D721Med (cell line): ENCODE measurements at places on chromosomes 7 and 10.
A peak's percentile ranks its signal among the peaks of the same experiment; 100 is the strongest.

DNA sequence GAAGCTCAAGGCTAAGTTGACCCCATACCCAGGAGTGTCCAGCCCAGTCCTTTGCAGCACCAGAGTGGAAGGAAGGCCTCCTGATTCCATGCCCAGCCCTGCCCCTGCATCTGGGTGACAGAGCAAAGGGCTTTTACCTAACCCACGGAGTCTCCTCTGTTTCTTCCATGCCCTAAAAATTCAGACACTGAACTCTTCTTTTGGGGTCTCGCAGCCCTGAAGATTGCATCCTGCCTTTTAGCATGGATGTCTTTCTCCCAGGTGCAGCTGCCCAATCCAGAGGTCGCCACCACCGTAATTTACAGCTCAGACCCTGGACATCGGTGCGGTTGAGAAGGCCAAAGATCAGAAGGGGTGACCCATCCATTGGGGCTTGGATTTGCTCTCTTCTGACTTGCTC, 50.8 kb downstream of the CXCL12 start:
- no peak for DNase-seq

DNA sequence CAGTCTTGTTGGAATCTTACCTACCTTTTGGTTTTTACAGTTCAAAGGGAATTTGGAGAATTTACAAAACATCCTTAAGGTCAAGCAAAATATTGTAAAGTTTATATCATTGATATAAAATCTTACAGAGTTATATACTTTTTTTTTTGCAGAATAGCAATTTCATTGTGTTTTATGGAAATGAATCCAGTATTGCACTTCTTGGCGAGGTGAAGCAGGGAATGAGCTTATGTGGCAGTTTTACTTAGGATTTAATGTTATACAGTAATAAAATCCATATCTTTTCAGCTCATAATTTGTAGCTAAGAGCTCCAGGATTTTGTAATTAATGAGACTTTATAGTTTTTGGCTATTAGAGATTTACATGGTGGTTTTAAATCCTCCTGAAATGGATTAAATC, 5.0 kb downstream of the PRKAR2B start:
- DNase-seq, result no peak

- DNase-seq, result no peak
Observed at GRCh38 chr10:37992083-37992482, 15.6 kb upstream of the ZNF25 start.

GRCh38 chr10:82378146-82378545, 503.2 kb downstream of the NRG3 start:
- DNase-seq, result no peak

- DNase-seq, result peak; percentile 22
Observed at GRCh38 chr10:32347363-32348022, 535 bp upstream of the EPC1 start.

- DNase-seq, result no peak
Observed at GRCh38 chr7:117112640-117113039, 159.3 kb downstream of the ST7 start.

DNA sequence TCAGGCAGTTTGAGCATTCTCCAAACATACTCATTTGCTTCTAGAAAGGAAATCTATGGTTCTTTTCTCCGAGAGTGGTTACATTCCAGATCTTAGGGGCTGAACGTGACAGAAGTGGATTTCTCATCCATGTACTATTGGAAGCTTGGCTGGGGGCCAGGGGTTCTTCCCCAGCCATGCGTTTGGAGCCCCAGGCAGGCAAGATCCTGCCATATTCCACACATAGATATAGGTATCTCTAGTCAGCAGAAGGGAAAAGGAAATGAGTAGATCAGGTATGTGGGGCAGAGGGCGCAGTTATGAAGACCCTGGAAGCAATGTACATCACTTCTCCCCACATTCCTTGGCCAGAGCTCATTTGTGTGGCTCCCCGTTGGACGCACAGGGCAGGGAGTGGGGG, 299.8 kb downstream of the CCDC3 start:
- no peak for DNase-seq

- no peak for DNase-seq
Observed at GRCh38 chr7:6159524-6160031, 112.8 kb downstream of the CYTH3 start.

- DNase-seq, result no peak
Observed at GRCh38 chr7:127527561-127527960, 57.8 kb downstream of the GCC1 start.

DNA sequence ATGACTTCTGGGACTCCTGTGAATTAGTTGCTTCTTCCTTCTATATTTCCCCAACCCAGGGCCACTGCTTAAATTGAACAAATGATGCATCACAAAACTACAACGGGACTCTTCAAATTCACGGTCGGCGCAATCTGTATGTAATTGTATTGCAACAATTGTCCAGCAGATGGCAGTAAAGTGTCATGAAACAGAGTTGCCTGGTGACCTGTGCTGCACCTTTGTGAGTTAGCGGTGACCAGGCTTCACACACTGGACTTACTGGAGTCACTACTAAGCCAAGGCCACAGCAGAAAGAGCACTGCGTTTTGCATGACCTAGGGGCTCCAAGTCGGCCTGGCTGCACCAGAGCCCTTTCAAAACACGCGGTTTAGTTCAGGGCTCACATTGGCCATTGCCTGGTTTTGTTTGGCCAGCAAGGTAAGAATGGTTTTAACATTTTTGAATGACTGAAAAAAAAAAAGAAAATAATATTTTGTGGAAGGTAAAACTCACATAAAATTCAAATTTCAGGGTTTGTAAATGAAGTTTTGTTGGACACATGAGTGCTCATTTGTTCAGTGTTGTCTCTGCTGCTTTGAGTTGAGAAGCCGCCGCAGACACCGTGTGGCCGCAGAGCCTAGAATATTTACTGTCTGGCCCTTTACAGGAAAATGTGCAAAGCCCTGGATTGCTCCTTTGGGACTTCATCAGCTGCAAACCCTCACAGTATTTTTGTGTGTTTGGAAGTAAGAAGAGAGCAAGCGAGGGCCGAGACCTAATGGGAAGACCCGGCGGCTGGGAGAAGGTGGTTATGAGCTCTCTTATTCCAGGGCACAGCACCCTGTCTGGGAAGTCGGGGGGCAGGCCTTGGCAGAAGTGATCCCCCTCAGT, 23.2 kb upstream of the ZNF32 start:
- peak; percentile 60 for DNase-seq

GRCh38 chr10:5531558-5532306, 7.0 kb downstream of the CALML3 start:
- no peak for DNase-seq

DNA sequence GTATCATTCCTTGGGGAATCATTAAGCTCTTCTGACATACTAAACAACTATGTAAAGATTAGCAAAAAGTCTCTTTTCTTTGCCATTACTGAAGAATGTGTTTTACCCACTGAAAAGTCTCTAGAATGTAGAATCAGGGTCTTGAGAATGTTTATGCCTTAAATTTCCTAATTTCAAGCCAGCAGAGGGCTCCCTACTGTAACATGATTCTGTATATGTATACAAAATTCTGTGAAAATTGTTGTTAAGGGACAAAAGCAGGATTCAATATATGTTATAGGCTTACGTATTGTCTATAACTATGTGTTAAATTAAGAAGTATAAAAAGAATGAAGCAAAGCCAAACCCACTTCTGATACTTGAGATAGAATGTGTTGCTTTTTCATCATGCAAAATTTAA, 296.9 kb upstream of the DGKB start:
- no peak for DNase-seq

GRCh38 chr10:97105303-97105702, 80.5 kb downstream of the SLIT1 start:
- DNase-seq, result no peak

DNA sequence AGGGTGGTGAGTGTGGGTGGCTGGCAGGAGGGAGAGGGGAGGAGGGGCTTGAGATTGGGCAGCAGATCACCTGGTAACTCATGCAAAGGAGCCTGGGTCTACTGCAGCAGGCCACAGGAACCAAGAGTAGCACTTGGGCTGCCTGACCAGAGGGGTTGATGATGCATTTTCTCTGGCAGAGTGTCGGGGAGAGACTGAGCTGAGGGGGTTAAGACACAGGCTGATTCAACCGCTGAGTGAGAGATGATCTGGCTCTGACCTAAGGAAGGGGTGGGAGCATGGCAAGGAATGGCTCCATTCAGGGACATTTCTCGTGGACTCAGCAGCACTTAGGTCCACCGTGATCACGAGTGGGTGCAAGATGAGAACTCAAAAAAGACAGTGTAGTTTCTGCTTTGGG, 115.5 kb upstream of the STK17A start:
- DNase-seq, result no peak

- DNase-seq, result no peak
Observed at GRCh38 chr7:125118444-125118843, 188.8 kb upstream of the POT1 start.

DNA sequence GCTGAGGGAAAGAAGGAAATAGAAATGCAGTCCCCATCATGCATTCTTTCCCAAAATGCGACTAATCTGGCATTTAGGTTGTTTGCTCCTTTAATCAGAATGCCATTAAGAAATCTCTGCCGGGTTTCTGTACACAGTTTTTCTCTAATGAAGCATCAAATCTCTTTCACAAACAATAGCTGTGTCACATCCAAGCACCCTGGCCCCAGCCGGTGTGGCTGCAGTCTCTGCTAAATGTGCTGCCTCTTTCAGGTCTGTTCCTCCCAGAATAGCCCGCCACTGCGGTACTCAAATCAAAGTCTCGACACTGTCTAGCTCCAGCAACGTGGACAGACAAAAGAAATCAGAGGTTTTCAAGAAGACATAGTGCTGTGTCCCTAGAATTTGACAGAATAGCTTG, 343.8 kb downstream of the KCNMA1 start:
- DNase-seq, result no peak

- no peak for DNase-seq
Observed at GRCh38 chr7:155953501-155953778, 141.2 kb upstream of the SHH start.

- DNase-seq, result no peak
Observed at GRCh38 chr10:3424111-3424851, 251.7 kb upstream of the PITRM1 start.

- DNase-seq, result no peak
Observed at GRCh38 chr10:131677671-131678070, 223.1 kb upstream of the PPP2R2D start.

DNA sequence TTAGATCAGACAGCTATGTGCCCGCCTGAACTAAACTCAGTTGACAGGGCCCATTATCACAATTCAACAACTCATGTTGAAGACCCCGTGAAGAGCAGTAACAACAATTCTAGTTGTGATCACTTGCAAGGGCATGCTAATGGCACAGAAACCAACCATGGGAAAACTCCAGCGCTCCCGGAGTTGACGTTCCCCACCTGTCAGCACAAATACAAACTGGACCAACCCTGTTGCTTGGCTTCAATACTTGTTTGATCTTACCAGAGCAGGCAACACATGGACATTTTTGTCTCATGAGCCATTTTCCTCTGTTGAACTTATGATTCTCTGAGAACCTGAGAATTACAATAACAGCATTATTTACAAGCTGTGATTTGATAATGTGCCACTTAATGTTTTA, 119.0 kb upstream of the LANCL2 start:
- DNase-seq, result no peak

DNA sequence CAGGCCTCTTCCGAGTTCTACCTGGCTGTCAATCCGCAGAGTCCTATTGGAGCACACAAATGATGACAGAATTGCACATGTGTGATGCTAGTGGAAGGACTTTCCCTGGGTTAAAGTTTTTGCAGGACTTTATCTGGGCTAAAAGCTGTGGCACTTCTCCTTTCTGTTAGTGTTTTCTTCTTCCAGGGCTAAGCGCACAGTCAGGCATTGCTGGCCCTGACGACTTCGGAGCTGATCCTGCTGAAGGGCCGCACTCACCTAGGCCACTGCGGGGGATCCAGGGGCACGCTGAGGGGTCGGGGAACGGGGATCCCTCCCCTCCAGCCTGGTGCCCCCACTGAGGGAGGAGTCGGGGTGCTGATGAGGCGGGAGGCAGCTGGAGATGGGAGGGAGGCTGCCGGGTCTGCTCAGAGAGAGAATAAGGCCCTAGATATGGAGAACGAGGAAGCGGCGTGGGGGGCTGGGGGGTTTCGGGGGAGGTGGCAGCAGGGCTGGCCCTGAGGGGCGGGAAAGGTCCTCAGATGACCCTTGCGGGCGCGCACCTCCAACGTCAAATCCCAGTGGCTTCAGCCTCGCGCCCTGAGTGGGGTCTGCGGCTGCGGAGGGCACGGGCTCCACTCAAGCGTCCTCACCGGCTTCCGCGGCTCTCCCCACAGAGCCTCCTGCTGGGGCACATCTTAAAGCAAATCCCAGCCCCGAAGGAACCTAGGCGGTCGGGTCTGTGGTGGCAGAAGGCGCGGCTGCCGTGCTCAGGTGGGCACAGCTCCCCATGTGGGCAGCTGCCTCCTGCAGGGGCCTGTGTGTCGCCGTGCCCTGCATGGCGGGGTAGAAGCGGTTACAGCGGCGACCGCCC, 30.9 kb downstream of the AGR3 start:
- DNase-seq, result no peak
